ENCODE measurements at places on chromosomes 2 and 18.
A peak's percentile ranks its signal among the peaks of the same experiment; 100 is the strongest.

- no peak for DNase-seq
Observed at GRCh38 chr2:7930800-7931635, 750.8 kb upstream of the ID2 start.

DNA sequence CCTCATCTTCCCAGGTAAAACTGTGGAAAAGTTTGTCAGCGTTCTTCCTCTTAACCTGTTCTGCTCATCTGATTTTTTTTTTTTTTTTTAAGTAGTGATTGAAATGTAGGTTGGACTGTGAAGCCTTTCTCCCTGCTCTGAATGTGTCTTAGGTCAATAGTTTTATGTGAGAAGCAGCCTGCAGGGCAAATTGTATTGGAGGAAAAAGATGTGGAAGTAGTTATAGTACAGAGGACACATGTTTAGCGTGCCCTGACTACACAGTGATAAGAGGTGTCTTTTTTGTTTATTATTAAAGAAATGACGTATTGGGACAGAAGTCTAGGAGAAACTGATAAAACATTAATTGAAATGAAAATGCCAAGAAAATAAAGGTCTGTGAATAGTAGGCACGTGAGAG is 1.5 kb downstream of the MTA3 start:
- DNase-seq = peak; percentile 27

- DNase-seq = no peak
Observed at GRCh38 chr2:64650722-64651338, 2.9 kb downstream of the SERTAD2 start.

GRCh38 chr2:138565230-138565598 is 63.6 kb downstream of the SPOPL start:
- DNase-seq = no peak

DNA sequence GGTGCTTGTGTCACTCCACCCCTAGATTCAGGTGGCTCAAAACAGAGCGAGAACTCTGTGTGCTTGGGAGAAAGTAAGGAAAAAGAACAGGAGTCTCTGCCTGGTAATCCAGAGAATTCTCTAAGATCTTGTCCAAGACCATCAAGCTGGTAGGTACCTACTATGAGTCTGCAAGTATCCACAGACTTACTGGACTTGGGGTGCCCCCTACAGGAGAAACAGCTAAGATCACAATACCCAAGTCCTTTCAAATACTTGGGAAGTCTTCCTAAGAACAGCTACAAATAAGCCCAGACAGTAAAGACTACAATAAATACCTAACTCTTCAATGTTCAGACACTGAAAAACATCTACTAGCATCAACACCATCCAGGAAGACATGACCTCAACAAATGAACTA is 1143.6 kb upstream of the ACVR2A start:
- no peak for DNase-seq

- no peak for DNase-seq
Observed at GRCh38 chr18:74529811-74530583, 4.3 kb upstream of the CNDP1 start.

DNA sequence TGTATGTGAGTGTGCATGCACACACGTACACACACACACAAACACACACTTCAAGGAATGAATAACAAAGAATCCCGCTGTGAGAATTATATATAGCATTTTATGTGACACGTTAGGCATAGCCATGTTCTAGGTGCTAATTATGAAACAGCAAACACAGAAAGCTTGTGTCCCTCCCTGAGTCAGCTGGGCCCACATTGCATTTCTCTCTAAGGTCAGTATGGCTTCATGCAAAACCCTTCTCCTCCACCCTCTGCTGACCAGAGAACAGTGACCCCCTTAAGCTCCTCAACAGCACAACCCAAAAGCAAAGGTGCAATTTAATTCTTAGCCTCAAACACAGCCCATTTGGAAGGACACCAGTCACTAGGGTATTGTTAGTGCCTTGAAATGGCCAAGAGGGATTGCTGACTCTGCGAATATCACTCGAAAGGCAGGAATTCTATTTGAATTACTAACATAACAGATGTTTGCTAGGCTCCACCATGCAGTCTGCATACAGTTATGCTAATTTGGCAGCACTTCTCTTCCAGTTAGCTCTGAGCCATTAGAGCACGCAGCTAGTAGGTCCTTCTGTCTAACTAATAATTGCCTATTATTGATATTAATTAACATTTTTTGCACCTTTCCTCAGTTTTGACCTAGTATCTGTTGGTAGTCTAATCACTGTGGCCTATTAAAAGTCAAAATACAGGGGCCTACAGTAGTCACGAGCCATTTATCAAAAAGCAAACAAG is 149.0 kb downstream of the LNPK start:
- no peak for DNase-seq

- no peak for DNase-seq
Observed at GRCh38 chr18:48621815-48622555, 83.2 kb downstream of the CTIF start.
